ENCODE measurements at places on chromosomes 5 and 9.
A peak's percentile ranks its signal among the peaks of the same experiment; 100 is the strongest.

GRCh38 chr5:156515121-156515520 is 188.2 kb downstream of the SGCD start:
- DNase-seq: no peak

DNA sequence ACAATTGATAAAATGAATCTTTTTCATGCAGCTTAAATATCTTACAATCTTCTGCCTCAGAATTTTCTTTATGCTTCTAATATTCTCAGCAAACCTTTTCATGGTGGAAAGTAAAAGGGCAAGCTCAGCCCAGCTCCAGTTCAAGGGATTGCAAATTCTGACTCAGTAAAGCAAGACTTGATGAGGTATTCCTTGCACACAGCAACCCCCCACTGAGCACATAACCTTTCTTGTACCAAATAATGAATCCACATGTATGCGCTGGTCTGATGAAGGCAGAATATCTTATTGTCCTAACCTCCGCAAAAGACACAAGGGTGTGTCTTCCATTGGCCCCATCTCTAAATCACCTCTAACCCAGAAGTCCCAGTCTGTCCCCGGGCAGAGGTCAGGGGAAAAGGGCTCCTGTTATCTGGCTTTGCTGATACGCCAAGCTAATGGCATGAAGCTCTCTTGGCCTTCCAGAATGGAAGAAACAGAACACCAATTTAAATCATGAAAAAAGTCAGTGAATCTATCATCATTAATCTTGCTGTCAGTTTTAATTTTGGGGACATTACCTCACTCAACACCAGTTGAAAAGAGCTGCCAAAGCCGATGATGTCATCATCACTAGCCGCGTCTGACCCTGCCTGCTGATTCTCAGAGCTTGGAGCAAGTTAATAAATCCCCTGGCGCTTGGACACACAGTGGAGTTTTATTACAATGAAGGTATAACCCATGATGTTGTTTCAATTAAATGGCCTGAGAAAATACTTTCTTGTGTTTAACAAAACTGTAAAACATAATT is 592.5 kb upstream of the CLINT1 start:
- DNase-seq: peak; percentile 64

- DNase-seq: no peak
Measured at GRCh38 chr9:89815903-89816573, 211.2 kb downstream of the GADD45G start.

GRCh38 chr9:118336943-118337330 is 632.7 kb downstream of the TLR4 start:
- no peak for DNase-seq

DNA sequence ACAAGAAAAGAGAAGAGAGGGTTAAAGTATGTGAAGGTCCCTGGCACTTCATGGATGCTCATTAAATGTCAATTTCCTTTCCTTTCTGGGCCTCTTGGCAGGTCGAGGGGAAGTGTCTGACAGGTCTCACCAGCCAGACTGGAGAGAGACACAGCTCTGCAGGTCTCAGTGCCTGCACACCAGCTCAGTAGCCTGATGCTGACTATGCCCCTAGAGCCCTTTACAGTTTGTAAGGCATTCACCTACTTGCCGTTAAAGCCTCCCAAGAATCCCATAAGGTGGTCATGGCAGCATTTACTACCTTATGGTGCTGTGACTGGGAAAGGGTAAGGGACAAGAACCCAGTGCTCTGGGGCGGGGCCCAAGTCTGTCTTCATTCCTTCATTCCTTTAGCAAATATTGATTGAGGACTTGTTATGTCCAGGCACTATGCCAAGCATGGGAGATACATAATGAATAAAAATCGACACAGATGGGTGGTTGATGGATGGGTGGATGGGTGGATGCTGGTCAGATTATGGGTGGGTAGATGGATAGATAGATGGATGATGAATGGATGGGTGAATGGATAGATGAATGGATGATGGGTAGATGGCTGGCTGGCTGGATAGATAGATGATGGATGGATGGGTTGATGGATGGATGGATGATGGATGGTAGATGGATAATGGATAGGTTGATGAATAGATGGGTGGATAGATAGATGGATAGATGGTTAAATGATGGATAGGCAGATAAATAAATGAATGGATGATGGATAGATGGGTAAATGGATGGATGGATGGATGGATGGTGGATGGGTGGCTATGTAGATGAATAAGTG is 21.3 kb upstream of the KIF12 start:
- no peak for DNase-seq

GRCh38 chr9:133465984-133466383 is 6.2 kb downstream of the CACFD1 start:
- DNase-seq: no peak

DNA sequence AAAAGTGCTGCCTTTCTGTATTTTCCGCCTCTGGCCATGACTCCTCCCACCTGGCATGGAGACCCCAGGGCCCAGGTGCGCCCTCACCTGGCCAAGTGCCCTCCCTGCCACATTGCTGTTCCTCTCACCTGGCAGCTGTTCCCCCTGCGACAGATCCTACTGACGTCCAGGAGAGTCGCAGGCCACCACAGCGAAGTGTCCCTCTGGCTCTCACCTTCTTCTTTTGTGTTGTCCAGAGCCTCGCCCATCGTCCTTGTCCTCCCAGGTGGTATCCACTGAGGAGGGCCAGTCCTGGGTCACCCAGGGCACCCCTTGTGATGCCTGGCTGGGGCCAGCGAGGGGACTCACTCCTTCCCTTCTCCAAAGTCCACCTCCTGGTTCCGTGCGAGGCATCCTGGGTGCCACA is 2.6 kb downstream of the NKD2 start:
- no peak for DNase-seq

DNA sequence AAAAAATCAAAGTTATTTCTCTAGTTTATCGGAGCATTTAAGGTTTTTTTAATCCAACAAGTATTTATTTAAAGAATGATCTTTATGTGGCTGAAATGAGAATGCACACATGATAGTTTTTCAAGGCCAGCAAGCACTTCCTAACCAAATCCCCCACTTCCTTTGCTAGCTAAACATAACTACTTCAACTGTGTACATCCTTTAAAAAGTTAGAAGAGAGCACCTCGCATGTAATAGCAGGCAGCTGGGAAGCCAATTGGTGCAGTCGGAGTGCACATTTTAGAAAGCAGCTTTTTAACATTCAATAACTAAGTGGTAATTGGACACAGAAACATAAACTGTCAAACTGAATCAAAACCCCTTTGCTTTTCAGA is 245.7 kb downstream of the BNC2 start:
- no peak for DNase-seq

- no peak for DNase-seq
Measured at GRCh38 chr5:37836592-37837413, 3.0 kb downstream of the GDNF start.

DNA sequence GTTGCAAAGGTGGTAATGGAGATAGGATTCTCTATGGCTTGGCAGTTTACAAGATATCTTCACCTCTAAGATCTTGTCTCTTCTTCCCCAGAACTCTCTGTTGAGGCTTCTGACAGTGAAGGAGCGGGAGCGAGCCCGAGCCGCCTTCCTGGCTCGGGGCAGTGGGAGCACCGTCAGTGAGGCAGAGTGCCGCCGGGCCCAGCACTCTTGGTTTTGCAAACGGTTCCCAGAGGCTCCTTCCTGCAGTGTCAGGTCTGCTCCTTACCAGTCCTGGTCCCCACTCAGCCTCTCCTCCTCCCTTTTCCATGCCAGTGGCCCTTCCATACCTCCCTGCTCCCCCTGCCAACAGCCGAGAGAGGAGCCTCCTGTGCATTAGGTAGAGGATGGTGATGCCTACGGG is 12.6 kb upstream of the DNAJB5 start:
- DNase-seq: no peak

GRCh38 chr9:125810161-125810560 is 63.0 kb downstream of the PBX3 start:
- DNase-seq: no peak

DNA sequence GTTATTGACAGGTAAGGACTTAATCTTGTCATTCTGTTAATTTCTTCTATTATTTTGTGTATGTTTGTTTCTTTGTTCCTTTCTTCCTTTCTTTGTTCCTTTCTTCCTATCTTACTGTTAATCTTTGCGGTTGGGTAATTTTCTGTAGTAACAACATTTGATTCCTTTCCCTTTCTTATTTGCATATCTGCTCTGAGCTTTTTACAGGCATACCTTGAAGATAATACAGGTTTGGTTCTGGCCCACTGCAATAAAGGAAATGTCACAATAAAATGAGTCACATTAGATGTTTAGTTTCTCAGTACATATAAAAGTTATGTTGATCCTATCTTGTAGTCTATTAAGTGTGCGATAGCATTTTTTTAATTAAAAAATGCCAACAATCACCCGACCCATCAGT is 440.7 kb downstream of the NFIB start:
- DNase-seq: no peak

- peak; percentile 78 for DNase-seq
Measured at GRCh38 chr5:113059232-113060040, 82.8 kb downstream of the DCP2 start.

GRCh38 chr5:161585798-161586197 is 39.3 kb upstream of the GABRB2 start:
- no peak for DNase-seq

DNA sequence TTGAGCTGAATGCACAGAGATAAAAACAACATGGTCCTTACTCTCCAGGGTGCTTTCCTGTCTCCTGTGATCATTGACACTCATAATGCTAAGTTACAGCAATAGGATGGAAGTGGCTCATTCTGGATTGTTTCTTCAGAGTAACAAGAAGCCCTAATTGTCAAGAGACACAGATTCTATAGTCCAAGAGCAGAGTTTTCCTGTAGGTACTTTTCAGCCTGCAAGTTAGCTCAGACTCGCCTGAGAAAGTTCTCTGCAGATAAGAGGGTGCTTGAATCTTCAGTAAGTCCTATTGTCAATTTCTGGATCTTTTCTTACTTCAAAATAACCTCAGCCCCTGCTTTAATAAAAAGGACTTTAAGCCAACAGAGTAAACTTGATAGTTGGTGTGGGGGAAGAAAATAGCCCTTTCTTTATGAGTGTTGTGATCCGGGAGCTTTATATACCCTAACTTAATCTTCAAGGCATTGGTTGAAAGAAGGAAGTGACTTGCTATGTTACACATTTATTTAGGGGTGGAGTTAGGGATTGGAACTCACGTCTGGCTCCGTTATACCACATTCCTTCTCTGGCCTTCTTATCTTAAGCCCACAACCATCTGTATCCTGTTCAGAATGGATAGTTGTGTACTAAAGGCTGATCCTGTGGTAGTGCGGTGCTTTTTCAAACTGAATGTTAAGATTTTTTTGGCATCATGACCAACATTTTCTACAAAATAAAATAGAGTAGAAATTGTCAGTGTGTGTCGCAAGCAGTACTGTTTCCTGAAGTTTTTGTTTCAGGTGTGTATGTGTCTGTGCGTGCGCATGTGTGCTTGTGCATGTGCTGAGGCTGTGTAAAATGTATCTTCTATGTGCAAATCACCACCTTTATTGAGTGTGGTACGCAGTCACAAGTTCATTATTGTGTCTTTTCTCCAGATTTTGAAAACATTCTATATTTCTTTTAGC is 173.9 kb downstream of the WDR70 start:
- peak; percentile 41 for DNase-seq

DNA sequence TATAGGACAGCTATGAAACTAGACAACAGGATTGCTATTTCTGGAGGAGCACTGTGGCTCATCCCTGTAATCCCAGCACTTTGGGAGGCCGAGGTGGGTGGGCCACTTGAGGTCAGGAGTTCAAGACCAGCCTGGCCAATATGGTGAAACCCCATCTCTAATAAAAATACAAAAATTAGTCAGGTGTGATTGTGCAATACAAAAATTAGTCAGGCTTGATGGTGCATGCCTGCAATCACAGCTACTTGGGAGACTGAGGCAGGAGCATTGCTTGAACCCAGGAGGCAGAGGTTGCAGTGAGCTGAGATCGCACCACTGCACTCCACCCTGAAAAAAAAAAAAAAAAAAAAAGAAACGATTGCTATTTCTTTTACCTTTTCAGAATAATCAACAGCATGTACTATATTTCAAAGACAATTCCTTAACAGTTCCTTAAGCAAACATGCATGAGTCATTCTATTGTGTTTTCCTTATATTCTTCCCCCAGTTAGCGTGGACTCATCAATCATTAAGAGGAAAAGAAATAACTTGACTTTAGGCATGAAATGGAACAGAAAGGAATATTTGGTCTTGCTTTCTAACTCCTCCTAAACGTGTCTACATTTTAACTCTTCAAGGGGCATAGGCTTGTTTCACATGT is 162.6 kb downstream of the TAF11L14 start:
- no peak for DNase-seq

GRCh38 chr5:114185274-114185673 is 176.6 kb upstream of the KCNN2 start:
- no peak for DNase-seq

GRCh38 chr9:91146391-91147019 is 215.2 kb downstream of the AUH start:
- no peak for DNase-seq

GRCh38 chr5:94266170-94266569 is 352.2 kb downstream of the KIAA0825 start:
- no peak for DNase-seq

DNA sequence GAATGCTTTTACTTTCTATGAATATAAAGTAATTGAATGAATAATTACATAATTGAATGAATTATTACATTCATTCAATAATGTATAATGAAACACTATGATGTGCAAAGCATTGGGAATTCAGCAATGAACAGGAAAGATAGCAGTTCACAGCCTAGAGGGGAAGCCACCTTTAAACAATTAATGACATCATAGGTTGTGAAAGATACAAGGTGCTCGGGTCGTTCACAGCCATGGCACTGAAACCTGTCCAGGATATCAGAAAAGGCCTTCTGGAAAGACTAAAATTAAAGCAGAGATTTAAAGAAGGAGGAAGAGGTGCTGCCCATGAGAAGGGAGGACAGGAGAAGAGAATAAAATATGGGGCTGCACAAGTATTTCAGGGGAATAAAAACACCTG is 171.4 kb upstream of the KLF4 start:
- DNase-seq: no peak

DNA sequence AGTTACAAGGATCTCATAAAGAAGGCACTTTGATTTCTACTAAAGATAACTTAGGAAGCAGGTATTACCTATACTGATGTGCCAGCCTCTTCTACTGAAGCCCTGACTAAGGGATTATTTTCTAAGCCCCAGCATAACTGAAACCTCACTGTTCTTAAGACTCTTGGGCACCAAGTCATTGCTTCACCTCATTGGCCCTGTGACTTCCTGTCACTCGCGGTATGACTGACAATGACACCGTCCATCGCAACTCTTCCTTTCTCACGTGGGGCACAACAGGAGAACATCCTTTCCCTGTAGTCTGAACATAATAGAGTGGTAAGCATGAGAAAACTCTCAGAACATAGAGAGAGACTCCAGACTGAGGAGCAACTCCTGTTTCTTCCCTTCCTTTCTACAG is 6.4 kb downstream of the OR2V2 start:
- no peak for DNase-seq

- no peak for DNase-seq
Measured at GRCh38 chr5:71938895-71939294, 168.4 kb upstream of the MAP1B start.

- DNase-seq: no peak
Measured at GRCh38 chr5:135095871-135096270, 61.8 kb upstream of the PITX1 start.

GRCh38 chr5:57581772-57582171 is 99.2 kb upstream of the ACTBL2 start:
- DNase-seq: no peak

Data from fibroblast of skin of left biceps (primary cell).